ENCODE measurements at places on chromosomes 1 and 21.
A peak's percentile ranks its signal among the peaks of the same experiment; 100 is the strongest.

- peak; percentile 77 for DNase-seq
These were observed 618 bp downstream of the HNRNPR start for GRCh38 chr1:23343221-23344110.

GRCh38 chr1:8789314-8790214 lies 27.9 kb downstream of the RERE start:
- DNase-seq, result no peak

DNA sequence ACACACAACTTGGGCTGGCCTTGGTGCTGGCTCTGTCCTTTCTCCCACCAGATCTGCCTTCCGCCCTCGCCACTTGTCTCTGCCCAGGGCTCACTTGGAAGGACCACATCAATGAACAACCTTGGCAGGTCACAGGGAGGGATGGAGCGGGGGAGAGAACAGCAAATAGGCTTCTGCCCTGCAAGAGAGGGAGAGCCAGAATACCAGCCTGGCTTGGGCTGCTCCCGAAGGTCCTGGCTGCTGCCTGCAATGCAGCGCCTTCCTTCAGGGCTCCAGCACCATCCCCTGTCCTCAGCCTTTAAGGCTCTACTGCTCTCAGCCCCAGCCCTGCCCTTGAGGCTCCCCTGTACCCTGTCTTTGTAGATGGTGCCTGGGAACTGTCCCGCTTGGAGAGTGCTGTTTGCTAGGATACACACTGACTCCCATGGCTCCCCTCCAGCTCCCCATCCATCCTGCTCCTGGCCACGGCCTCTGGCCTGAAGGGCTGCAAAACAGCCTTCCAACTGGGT lies 43.8 kb downstream of the HIVEP3 start:
- no peak for DNase-seq

DNA sequence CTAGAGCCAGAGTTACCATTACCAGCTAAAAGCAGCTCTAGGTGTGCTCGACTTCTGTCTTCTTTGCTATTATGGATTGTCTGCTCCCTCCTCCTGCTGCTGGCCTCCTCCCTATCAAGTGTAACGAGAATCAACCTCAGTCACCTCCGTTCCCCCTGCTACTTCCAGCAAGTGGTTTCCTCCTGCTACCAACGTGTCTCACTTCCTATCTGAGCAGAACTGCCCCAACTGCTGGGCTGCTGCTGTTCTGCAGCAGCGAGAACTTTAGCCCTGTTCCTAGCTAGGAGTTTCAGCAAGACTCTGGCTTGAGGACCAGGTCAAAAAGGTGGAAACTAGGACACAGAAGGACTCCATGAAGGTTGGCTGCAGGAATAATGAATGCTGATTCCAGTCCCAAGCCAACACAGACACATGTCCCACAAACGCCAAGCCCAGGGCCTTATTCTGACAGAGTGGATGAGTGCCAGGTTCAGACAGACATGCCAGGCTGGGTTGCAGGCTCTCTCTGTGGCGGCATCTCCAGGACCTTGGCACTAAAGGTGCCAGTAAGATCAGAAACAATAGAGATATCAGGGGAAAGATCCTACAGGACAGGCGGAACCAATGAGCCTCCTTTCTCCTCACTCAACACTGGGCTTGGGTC lies 46.9 kb downstream of the CD34 start:
- peak; percentile 59 for DNase-seq

DNA sequence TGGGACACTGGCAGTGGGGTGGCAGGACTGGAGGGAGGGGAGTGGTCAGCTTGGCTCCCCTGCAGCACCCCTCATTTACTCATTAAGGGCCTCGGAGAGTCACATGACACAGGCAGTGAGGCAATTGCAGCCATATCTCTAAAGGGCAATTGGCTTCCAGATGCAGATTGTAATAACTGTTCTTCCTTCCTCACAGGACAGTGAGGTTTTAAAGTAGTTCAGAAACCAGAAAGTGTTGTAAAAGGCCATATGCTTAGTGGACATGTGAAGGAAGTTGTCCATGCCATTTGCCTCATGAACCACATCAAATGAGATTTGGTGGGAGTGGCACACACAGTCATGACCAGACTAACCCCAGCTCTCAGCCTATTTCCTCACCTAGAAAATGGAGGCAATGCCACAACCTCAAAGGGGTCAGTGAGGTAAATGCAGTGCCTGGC lies 11.1 kb downstream of the MTX1 start:
- no peak for DNase-seq

DNA sequence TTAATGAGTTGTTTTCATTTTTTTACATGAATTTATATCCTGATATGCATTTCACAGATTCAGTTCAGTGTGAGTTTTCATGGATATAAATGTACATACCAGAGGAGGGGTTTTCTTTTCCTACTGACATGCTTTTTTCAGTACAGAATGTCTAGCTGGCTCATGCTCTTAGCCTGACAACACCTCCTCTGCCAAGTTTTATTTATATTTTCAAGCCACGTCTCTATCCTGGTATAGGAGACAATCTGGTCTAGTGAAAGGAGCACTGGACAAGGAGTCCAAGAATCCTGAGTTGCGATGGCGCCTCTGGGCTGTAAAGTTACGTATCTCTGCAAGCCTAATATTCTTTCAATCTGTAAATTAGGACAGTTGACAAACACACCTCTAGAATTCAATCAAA lies 4.9 kb downstream of the DAB1 start:
- no peak for DNase-seq

DNA sequence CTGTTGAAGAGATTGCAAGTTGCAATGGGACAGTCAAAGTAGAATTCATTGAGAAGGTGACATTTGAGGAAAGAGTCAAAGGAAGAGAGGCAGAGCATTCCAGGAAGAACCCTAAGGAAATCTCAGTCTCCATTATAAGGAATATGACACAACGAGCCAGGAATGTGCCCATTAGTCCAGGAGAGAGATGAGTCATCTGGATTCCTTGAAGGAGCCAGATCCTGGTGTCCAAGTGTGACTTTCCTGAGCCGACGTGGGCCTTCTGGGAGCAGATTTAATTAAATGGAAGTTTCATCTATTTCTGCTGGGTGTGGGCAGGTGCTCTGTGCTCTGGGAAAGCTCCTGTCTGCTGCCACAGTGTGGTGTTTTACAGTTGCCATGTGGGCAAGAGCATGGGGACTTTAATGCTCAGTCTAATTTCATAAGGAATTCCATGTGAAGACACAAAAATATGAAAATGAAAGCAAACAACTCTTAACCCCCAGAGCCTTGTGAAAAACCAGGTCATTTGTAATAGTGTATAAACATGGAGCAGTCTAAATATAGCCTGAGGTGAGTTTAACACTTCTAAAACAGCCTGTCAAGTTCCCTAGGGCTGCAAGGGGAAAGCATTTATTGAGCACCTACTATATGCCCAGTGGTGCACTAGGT lies 111.4 kb upstream of the ARTN start:
- no peak for DNase-seq

DNA sequence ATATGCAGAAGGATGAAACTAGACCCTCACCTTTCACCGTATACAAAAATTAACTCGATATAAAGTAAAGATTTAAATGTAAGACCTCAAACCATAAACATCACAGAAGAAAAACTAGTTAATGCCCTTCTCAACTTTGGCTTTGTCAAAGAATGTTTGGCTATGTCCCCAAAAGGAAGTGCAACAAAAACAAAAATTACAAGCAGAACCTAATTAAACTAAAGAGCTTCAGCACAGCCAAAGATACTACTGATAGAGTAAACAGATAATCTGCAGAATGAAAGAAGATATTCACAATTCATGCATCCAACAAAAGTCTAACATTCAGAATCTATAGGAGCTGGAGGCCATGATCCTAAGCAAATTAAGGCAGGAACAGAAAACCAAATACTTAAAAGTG lies 824.6 kb upstream of the NEGR1 start:
- DNase-seq, result no peak

DNA sequence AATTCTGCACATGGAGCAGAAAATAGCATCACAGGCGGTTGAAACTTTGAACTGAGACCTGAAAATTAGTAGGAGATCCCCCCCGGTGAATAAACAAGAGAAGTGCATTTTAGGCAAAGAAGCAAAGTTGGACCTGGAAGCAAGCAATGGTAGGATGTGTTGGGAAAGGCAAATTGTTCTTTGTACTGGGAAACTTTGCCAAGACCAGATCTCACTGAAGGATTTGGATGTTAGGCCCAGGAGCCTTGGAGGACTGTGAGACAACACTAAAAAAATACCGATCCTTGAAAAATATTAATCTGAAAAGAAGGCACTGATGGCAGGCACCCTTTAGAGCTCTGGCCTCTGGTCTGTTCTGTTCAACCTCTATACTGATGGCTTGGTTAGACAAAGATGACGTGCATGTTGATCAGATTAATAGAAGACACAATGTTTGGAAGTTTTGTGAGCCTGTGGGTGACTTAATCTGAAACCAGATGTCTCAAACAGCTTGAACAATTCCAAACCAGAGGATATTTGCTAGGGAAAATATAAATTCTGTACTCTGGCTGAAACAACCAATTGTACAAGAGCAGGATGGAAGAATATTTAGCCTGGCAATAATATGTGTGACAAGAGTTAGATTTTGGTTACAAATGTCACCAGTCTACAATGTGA lies 108.4 kb downstream of the ROR1 start:
- DNase-seq, result no peak

GRCh38 chr1:45654540-45655280 lies 30.9 kb upstream of the CCDC17 start:
- DNase-seq, result no peak

DNA sequence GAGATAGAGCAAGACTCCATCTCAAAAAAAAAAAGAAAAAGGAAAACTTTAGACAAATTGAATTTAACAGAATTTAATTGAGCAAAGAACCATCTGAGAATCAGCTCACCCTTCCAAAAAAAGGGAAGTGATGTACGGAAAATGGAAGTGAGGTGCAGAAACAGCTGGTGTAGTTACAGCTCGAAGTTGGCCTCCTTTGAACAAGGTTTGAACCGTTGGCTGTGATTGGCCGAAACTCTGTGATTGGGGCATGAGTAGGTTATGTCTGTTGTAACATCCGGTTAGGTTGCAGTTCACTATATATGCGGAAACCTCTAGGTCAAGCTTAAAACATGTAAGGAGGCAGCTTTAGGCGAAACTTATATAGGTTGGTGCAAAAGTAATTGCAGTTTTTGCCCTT lies 97.9 kb upstream of the KIF26B start:
- no peak for DNase-seq

DNA sequence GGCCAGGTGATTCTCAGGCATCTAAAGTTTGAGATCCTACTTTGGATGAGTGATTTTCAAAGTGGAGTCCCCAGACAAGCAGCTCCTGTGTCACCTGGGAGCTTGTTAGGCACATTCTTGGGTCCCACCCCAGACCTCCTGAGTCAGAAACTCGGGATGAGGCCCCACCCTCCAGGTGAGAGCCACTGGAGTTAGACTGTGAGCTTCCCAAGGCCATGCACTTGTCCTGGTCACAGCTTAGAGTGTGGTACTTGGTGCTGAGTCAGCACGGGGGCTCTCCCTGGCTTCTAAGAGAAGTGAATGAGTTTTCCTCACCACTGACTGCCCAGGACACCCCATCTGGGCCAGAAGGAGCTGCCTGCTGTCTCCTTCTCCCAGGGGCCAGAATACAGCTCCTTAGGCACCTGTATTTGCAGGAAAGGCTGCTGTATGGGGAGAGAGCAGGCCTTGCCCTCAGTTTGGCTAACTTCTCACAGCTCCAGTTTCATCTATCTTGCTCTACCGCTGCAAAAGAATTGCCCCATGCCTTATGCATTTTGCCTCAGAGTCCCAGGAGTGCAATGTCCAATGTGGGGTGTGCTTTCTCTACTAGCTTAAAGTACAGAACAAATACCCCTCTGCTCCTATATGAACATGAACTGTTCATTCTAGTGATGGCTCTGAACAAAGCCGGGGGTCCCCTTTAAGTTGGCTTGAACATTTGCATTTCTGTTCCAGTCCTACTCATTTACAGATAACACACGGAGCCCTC lies 98.1 kb downstream of the PSMG1 start:
- peak; percentile 47 for DNase-seq

- DNase-seq, result no peak
These were observed 241.4 kb upstream of the JUN start for GRCh38 chr1:59025201-59025600.

- DNase-seq, result peak; percentile 84
These were observed 823 bp upstream of the SYF2 start for GRCh38 chr1:25232866-25233784.

- DNase-seq, result no peak
These were observed 32.1 kb upstream of the SCYL3 start for GRCh38 chr1:169925505-169926482.

DNA sequence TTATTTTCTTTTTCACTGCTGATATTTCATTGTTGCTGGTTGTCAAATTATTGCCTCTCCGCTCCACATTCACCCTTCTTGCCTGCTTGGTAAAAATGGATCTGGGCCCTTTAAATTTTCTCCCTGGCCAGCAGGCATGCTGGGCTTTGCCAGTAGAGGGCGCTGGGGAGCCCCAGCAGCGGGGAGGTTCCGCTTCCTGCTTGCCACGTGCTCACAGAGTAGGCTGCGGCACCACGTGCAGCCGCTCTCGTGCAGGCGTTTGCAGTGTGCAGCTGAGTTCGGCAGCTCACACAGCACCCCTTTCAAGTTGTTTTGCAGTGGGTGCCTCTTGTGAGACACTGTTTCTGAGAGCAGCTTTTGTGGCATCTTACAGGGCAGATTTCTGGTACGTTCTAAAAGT lies at the start of gene ACTL8:
Gene ACTL8 (plus strand): TSS at position 214 of the 400 bp plus-strand sequence. CDS start 67,676 bp downstream, outside the sequence.
- DNase-seq, result no peak

DNA sequence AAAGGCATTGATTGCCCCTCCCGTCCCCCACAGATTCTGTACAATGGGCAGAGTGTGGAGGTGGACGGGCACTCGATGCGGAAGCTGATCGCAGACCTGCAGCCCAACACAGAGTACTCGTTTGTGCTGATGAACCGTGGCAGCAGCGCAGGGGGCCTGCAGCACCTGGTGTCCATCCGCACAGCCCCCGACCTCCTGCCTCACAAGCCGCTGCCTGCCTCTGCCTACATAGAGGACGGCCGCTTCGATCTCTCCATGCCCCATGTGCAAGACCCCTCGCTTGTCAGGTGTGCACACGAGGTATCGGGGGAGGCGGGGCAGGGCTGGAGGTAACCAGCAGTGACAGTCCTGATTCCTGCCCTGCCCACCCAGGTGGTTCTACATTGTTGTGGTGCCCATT lies 44.8 kb upstream of the KDM4A start:
- DNase-seq, result no peak

DNA sequence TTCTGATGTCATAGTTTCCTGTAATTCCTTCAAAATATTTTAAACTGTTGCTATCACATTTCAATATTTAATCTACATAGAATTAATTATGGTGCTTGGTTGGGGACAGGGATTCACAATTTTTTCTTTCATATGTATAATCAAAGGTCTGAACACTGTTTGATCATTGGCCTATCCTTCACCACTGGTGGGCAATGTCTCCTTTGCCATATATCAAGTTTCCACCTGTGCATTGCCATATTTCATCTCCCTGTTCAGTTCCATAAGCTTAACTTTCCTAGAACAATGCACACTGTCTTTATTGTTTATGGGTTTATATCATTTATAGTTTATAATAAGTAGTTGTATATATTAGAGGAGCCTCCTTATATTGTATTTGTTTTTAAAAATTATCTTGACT lies 374.9 kb upstream of the PTBP2 start:
- no peak for DNase-seq

DNA sequence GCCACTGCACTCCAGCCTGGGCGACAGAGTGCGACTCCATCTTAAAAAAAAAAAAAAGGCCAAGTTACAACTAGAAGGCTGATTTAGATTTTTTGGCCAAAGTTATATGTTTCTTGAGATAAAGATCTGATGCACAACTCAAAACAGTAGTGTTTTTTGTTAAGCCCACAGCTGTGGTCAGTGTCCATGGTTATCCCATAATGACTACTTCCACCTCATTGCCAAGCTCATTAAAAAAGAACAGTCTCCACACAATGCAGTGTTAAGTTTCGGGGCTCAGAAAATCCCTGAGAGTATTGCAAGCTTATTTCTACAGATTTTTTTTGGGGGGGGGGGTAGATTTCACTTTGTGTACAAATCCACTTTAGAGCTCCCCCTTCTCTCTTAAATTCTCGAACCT lies 120.5 kb downstream of the RUNX1 start:
- no peak for DNase-seq

Data from coronary artery (tissue), 2 donors.